CD4-positive, CD25-positive, alpha-beta regulatory T cell (primary cell): ENCODE measurements at places on chromosomes 7 and 10. TPM values are rescaled to one million over a fixed set of nuclear protein-coding genes. Genes with fewer than 3 reads are reported as not detected.

- H3K4me1 ChIP-seq: no peaks in the 10 kb centered on the region
- DNase-seq: no peak
- H3K4me3 ChIP-seq: no peak overlapping the region
- no peak overlapping the region for H3K27ac ChIP-seq
- H3K36me3 ChIP-seq: no peaks in the 10 kb centered on the region
- H3K27me3 ChIP-seq: peaks cover 3% of the 10 kb centered on the region
Measured at GRCh38 chr7:112501801-112502503, 21.2 kb downstream of the LSMEM1 start.

The ERVW-1 gene
- total RNA-seq: not detected

GRCh38 chr7:105682341-105683060 is 101.2 kb upstream of the EFCAB10 start:
- H3K4me1 ChIP-seq: peaks cover 30% of the 10 kb centered on the region
- no peak overlapping the region for H3K4me3 ChIP-seq
- no peak overlapping the region for H3K27ac ChIP-seq
- no peak for DNase-seq
- H3K27me3 ChIP-seq: no peaks in the 10 kb centered on the region
- H3K36me3 ChIP-seq: peaks cover 23% of the 10 kb centered on the region

The ACTL6B gene
- not detected for total RNA-seq

- no peaks in the 10 kb centered on the region for H3K36me3 ChIP-seq
- H3K27ac ChIP-seq: no peak overlapping the region
- H3K27me3 ChIP-seq: peaks cover 7% of the 10 kb centered on the region
- H3K4me1 ChIP-seq: no peaks in the 10 kb centered on the region
- no peak for DNase-seq
Measured at GRCh38 chr10:89548673-89549072, 13.3 kb upstream of the SLC16A12 start.

- H3K4me1 ChIP-seq: no peaks in the 10 kb centered on the region
- H3K27me3 ChIP-seq: no peaks in the 10 kb centered on the region
- no peak overlapping the region for H3K4me3 ChIP-seq
- DNase-seq: no peak
- H3K36me3 ChIP-seq: no peaks in the 10 kb centered on the region
- no peak overlapping the region for H3K27ac ChIP-seq
Measured at GRCh38 chr10:63583397-63583796, 62.2 kb downstream of the REEP3 start.

DNA sequence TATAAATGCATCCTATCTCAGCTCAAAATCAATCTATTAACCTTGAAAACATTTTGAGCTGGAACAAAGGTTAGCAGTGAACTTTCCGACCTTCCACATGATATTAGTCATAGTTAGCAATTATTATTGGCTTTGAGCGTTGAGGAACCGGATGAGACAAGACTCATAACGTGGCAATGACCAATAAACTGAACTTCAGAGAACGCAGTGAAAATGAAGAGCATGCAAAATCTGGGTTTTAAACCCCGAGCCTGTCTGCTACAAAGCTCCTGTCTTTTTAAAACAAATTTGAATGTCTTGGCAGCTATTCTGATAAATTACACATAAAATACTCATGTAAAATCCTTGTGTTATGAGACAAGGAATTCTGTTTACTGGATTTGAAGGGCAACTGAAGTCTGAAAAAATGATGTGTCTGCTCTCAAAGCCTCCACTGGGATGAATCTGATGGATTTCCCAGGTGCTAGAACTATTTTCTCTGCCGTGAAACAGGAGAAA is 74.7 kb upstream of the ITGB1 start:
- H3K36me3 ChIP-seq: no peaks in the 10 kb centered on the region
- H3K27ac ChIP-seq: no peak overlapping the region
- peaks cover 19% of the 10 kb centered on the region for H3K4me1 ChIP-seq
- H3K4me3 ChIP-seq: peak overlapping the region; percentile 11

The AGFG2 gene
- 40.8 TPM for total RNA-seq

The NEUROG3 gene
- not detected for total RNA-seq

DNA sequence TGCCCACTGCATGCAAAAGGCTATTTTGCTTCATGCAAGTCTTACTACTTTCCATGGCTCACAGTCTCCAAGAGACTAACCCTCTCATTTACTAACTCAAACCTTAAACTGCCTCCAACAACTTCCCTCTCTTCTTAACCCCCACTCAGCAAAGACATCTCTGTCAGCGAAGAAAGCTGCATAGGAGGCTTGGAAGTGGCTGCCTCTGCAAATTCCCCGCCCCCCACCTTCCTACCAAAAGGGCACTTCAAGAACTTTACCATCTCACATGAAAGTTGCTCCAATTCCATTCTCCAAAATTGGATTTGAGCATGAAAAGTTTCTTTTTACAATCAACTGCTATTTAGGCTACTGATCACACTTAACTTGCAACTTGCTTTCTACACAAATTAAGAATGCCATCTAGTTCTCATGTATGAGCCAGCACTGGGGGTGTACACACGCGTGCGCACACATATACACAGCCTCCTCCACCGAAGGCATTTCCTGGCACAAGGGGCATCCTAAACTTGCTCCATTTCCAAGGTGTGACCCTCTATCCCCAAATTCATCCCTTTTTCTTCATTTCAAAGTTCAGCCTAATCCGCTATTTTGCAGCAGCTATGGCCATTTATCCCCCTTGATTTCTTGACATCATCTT is 1.8 kb downstream of the CCDC6 start:
- no peaks in the 10 kb centered on the region for H3K27me3 ChIP-seq
- H3K27ac ChIP-seq: peak overlapping the region; percentile 7
- peaks cover 8% of the 10 kb centered on the region for H3K36me3 ChIP-seq

DNA sequence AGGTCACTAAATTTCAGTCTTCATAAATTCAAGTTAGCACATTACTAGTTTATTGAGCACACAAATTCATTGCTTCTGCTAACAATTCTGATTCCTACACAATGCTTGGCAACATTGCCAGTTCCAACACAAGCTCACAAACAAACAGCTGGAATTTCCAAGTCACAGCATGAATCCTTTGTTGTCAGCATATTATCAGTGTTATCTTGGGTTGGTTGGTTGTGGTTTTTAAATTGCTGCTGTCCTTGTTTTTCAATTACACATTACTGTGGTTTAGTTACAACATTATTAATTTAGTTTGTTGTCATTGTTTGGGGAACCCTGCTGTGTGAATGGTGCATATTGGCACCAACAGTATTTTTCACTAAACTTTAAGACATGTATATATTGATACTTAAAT is 86.0 kb upstream of the ARID5B start:
- H3K4me3 ChIP-seq: no peak overlapping the region
- no peak for DNase-seq
- no peaks in the 10 kb centered on the region for H3K4me1 ChIP-seq
- H3K27ac ChIP-seq: no peak overlapping the region

GRCh38 chr7:26657206-26657641 is 207.2 kb downstream of the SKAP2 start:
- no peaks in the 10 kb centered on the region for H3K36me3 ChIP-seq
- H3K4me1 ChIP-seq: no peaks in the 10 kb centered on the region
- H3K4me3 ChIP-seq: no peak overlapping the region
- H3K27ac ChIP-seq: no peak overlapping the region
